CD4-positive, alpha-beta T cell treated with Interleukin-10 for 1 hour (primary cell): ENCODE measurements at places on chromosomes 4 and X.

GRCh38 chrX:10098270-10098713 lies 58.5 kb upstream of the CLCN4 start:
- peak; percentile 70 for DNase-seq

DNA sequence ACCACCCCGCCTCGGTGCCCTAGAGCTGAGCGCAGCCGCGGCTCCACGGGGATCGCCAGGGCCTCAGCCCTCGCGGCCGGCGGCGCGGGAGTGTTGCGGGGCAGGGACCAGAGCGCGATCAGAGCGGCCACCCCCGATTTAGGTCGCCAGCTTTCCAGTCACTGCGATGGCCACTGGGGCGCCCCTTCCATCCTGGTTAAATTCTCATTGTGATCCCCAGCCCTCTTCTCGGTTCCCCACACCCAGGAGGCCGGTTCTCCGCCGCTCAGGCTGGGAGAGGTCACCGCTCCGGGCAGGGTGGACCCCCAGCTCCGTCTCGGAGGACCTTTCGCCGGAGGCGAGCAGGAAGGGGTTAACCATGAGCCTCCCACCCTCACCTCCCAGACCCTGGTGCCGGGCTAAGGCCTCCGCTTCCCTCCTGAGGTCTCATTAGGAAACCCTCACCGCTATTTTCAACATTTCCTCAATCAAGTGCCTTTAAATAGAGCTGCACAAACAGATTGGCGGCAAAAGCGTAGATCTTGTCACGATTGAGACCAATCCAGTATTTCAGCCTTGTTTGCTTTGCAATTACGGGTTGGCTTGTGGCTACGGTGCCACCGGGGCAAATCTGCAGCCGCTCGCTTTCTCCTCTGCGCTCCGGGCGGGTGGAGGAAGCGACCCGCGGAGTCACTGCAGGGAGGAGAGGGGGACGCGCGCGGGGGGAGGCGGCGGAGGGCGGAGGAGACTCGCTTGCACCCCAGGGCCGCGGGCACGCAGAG lies 8.3 kb upstream of the HAND2 start:
- DNase-seq = no peak

DNA sequence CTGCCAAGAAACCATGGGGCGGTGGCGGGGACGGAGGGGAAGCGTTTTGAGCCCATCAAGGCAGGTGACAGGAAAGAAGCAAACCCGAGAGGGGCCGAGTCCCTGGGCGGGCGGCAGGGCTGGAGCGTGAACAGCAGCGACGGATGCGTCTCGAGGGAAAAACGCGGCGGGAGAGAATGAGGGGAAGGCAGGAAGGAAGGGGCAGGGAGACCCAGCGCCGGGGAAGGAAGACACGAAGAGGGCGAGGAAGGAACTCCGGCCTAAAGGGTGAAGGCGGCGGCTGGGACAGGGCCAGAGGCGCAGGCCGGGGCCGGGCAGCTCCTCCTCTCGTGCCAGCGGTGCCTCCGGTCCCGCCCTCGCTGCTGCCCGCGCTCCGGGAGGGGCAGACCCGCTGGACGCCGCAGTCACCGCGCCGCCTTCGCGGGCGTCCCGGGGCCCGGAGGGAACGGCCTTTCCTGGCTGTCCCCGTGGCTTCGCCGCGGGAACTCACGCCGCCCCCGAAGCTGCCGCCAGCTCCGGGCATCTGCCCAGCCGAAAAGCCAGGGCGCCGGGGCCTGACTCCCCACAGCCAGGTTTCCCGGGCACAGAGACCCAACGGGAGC lies 751 bp upstream of the RGS12 start:
- peak; percentile 21 for DNase-seq

DNA sequence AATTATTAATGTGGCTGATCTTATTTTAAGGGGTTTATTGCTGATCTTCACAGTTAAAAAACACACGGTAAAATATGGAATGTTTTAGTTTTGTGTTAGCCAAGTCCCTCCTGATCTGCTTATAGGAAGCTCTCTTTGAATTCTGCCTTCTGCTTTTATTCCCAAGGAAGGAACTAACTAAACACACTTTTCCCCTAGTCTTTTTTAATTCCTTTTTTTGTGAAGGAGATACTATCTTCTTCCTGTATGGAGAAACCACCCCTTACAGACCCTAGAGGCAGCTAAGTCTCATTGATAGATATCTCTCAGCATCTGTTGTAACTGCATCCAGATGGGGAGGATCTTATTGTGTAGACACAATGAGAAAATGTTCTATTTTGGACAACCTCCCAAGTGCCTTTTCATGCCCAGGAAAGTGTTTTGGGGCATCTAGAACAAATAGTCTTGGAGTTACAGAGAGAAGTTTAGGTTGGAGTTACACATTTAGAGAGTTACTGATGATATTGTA lies 64.4 kb downstream of the AFF1 start:
- no peak for DNase-seq
